Hematopoietic multipotent progenitor cell treated with erythropoietin and hydrocortisone succinate and interleukin-3 and kit ligand, for 15 days (in vitro differentiated cells): ENCODE measurements at places on chromosomes 2 and 18.
A peak's percentile ranks its signal among the peaks of the same experiment; 100 is the strongest.

- DNase-seq: no peak
These were observed 42.5 kb downstream of the PIGN start for GRCh38 chr18:62144338-62144737.

DNA sequence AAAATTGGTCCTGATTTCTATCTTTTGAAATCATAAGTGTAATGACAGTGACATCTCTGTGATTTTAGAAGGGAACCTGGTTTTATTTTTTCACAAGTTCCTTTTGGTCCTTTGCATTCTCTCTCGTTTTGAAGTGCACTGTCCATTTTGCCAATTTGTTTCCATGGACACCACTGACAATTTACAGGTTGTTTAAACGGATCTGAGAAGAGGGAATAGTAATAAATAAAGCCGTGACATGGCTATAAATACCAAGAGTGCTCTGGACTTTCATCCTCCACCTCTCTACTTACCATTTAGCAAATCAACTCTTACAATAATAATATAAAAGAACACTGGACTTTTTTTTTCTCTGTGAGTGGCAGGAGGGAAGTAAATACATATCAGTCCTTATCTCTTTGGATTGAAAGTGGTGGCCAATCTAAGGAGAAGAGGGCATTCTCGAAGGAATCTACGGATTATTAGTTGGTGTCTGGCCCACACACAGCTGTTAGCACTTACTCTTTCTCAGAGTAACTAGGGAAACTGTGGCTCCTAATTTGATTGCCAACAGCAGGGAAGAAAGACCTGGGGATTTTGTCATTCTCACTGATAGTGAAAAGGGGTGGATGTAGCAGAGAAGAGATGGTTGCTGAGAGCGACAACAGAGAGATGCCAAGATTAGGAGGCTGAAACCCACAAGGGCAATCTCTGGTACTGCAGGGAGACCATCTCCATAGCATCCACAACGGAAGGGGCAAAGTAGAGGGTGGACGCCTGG lies 108.7 kb upstream of the FSHR start:
- DNase-seq: no peak

GRCh38 chr2:27596627-27597026 lies 13.8 kb downstream of the ZNF512 start:
- no peak for DNase-seq

- no peak for DNase-seq
These were observed 655.2 kb downstream of the RNF144A start for GRCh38 chr2:7572450-7572849.

GRCh38 chr2:167013227-167013626 lies 124.9 kb downstream of the XIRP2 start:
- no peak for DNase-seq

GRCh38 chr18:44093253-44093652 lies 587.4 kb upstream of the SETBP1 start:
- DNase-seq: no peak

DNA sequence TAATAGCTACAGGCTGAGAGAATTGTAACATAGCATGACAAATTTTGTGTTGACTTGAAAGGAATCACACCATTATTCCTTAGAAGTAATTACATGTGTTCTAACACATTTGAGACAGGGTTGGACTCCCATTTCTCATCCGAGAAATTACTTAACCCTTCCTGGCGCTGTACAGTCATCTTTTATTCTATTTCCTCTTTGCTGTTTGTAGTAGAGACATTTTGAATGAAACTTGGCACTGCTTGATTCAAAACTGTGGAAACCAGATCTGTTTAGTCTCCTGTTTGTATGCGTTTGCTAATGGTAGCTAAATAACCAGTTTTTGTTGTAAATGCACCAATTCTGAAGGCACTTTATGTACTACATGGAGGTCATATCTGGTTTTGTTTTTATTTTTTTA lies 231.9 kb downstream of the ALPK2 start:
- DNase-seq: no peak

DNA sequence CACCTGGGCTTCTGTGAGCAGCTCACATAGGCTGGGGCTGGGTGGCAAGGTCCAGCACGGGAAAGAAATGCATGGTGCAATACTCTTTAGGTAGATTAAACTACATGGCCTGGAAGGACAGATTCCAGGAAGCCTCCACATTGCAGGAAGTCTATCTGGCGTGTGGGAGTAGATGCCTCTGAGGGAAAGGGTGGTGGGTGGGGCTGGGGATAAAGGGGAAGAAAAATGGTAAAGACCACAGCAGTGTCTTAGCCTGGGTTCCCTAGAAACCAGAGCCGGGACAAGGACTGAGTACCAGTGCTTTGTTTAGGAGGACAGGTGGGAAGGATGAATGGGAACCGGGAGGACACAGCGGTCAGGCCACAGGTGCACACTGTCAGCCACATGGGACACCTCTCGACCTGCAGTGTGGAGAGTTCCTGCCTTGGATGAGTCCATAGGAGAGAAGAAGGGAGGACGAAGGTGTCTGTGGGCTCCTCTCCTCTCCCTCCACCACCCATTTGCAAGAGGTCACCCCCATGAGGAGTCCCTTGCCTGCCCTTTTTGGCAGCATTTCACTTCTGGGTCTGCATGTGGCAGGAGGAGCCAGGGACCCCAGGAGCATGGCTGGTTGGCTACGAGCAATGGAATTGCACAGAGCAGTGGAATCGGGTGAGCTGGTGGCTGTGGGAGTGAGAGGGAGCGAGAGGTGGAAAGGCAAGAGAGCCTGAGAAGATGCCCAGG lies 91.5 kb upstream of the HS6ST1 start:
- DNase-seq: no peak

GRCh38 chr2:218876562-218877219 lies 4.0 kb upstream of the WNT10A start:
- peak; percentile 65 for DNase-seq

DNA sequence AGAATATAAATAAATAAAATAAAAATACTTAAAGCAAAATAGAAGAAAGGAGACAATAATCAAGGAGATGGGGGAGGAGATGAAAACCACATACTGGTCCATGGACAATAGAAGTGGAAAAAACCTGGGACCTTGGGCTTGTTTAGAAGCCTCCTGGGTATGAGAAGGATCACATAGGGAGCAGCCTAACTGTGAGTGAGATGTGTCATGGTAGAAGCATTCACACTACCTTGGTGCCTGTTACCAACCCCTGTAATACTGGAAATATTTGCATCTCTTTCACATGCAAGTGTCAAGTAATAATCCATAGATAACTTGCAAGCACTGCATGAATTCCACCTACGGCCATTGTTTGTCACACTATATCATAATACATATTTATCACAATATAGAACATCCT lies 23.2 kb upstream of the RNF103 start:
- no peak for DNase-seq

DNA sequence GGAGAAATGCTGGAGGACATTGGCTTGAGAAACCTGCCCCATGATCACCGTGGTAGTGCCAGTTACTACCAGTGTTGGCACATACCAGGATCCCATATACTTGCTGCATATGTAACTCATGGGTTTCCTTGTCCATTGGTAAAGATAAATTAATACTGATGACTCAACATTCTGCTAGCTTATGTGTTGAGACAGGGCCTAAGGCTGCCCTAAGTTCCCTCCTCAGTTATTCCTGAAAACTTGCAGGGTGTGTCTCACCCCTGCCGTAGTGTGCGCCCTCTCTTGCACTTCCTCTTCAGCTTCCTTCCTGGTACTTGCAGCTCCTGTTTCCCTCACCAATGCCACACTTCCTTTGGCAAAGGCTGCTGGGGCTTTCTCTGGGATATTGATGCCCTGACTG lies 4.3 kb upstream of the INO80C start:
- DNase-seq: no peak

DNA sequence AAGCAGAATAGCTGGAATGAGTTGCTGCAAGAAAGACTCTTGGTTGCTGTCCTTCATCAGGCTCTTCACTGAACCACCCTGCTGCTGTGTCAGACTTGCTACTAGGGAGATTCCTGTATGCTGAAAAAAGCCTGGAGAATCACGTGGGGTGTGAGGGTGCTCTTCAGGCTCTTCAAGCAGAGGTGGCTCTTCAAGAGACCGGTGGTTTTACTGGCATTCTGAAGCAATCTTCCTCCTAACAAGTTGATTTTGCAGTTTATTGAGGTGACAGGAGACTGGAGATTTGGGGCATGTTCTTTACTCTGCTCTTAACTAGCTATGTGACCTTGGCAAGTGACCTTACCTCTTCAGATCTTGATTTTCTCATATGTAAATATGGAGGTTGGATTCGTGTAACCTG lies 14.1 kb downstream of the TMEM178A start:
- no peak for DNase-seq

DNA sequence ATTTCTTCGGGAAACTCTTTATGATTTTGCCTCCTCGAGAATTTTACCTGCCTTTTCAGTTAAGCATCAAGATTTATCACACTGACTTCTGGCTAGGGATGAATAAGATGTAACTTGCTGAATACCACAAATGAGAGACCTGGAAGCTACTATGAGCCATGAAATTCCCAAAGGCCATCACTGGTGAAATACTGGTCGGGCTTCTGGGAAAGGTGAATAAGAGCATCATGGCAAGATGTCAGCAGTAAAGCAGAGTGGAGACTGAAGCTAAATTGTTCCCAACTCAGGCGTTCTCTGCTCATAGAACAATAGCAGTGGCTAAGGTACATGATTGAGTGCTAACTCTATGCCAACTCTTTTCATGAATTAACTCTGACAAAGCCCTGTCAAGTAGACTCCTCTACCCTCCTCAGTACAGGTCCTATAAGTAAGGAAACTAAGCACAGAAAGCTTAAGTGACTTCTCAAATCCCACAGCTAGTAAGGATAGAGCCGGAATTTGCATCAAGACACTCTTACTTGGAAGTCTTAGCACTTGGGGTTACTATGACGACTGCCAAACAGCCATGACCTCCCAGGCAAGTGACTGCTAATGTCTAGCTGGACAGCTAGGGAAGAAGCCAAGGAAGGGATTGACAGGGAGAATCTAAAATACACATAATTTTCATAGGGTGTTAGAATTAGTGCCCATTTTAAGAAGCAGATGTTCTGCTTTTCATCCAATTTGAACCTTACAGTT lies 22.7 kb upstream of the DSC3 start:
- DNase-seq: no peak

- DNase-seq: no peak
These were observed 232.5 kb upstream of the FN1 start for GRCh38 chr2:215668378-215668775.

- DNase-seq: no peak
These were observed 24.5 kb downstream of the ITGA6 start for GRCh38 chr2:172451923-172452322.

DNA sequence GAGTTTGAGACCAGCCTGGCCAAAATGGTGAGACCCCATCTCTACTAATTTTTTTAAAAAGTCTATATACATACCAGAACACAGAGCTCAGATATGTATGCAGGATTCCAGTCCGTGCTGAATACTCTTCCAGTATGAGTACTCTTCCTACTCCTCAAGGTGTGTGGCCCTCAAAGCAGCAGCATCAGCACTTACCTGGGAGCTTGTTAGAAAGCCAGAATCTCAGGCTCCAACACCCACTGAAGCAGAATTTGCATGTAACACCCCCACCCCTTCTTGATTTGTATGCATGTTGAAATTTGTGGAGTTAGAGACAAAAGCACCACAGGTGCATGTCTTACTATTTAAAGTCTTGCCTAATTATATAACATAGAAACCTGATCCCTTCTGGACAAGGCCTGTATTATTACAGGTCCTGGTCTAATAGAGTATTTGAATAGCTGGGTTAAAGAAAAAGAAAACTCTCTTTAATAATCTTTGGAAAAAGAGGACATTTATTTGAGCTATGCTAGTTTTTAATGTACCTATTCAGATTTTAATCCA lies 50.3 kb upstream of the NFE2L2 start:
- no peak for DNase-seq

DNA sequence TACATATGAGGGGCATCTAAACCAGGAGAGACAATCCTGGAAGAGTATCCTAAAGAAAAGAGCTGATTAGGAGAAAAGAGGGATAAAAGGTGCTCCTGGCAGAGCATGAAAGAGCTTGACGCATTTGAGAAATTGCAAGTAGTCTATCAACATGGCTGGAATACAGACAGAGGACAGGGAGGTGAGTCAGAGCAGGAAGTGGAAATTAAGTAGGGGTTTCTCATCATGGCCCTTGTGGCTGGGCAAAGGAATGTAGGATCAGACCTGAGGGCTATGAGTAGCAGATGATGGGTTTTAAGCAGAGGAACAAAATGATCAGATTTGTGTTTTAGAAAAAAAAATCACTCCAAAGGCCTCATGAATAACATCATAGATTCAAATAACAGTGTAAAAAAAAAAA lies 49.2 kb upstream of the UGP2 start:
- DNase-seq: no peak

GRCh38 chr18:56085551-56085950 lies 497.6 kb upstream of the TCF4 start:
- DNase-seq: no peak

GRCh38 chr2:118854507-118855345 lies 7.3 kb upstream of the EN1 start:
- DNase-seq: no peak

DNA sequence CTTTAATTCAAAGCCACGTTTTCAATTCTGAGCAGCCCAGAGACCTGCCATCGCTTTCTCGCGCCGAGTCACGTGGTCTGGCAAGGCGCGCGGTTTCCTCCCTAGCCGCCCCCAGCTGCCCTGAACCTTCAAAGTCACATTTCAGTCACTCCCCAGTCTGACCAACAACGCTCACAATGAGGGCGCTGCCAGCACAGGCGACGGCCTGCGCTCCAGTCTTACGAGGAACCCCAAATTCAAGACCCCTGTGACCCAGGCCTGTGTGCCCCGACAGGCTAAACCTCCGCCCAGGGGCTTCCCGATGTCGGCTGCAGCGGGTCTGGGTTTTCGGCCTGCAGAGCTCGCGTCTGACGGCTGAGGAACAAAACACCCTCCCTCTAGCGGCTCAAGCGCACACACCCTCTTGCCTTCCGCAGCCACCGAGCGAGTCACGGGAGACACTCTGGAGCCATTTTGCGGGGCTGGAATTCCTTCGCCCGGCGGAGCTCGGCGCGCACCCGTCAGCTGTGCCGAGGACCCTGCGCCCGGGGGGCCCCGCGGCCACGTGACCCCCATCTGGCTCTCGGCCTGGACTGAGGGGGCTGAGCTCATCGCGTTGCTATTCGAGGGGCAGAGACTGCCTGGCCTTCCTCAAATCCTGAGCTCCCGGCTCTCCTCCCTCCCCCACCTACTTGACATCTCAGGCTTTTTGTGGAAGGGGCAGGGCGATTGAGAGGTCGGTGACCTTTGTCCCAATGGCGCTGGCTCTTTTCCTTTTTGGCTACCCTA lies 69.9 kb upstream of the ITGB6 start:
- peak; percentile 36 for DNase-seq

- no peak for DNase-seq
These were observed 501.0 kb downstream of the EIPR1 start for GRCh38 chr2:2876331-2877221.

- DNase-seq: no peak
These were observed 17.5 kb upstream of the TMEM163 start for GRCh38 chr2:134736167-134736880.

- DNase-seq: no peak
These were observed 14.7 kb upstream of the ATP6V1B1 start for GRCh38 chr2:70921031-70921430.

DNA sequence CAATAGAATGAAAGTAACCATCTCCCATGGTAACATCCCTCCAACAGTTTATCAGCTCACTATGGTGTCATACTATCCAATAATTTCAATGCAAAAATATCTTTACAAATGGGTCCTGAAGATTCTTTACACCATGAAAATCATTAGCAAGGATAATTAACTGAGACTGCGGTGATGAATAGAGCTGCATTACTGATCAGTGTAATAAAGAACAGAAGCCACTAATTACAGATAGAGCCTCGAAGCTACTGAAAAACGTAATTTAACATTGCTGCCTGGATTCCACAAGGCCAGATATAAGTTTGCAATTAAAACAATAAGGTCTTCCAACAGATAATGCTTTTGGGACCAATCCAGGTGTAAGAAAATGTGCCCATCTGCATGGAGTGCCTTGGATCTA lies 1245.8 kb upstream of the SLC39A10 start:
- DNase-seq: no peak
